ENCODE measurements at places on chromosomes 7 and 10.

- DNase-seq = no peak
Measured at GRCh38 chr10:78915190-78915518, 153.6 kb upstream of the ZMIZ1 start.

DNA sequence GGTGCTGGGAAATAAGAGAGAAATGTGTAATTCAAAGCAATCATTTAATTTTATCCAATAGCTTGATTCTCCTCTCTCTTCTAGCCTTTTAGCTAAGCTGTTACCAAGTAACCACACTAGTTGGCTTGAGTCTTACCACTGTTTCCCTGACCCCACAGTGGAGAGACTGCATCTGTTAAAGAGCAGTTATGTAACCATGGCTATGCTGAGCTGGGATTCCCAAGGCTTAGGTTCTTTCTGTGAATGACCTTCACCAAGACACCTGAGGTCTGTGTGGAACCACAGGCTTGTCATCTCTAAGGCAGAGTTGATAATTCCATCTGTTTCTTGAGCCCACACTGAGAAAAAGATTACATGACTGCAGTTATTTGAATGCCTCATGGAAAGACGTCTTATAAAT, 47.7 kb upstream of the ATRNL1 start:
- DNase-seq = no peak

DNA sequence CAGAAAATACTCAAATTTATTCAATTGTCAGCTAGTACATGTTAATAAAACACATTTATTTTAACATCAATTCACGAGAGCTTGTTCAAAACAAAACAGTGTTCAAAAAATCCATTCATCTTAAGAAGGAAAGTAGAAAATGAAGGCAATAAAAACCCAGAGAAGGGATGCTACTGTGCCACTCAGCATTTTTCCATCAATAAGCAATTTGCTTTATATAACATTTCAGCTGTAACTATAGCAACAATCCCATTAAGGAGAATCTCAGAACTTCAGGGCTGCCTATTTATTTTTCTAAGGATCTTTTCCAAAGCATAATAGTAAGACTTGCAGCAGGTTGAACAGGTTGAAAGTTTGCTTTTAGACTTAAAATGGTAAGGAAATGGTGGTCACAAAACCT, 190.5 kb downstream of the PCLO start:
- DNase-seq = no peak

DNA sequence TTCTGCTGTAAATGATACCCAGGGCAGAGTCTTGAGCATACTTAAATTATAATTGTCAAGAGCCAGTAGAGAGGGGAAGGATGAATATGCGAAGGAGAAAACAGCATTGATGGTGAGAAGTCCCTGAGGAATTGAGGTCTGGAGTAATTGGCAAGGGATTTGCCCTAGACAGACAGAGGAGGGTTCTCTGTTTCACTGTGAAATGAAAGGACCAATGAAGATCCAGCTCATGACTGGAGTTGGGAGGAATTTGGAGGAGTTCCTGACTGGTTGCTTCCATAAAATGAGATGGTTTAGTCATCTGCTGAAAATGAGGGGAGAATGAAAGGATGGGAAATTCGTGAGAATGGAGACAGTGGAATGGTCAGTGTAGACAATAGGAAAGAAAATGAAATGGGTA, 6.8 kb downstream of the PRPF18 start:
- no peak for DNase-seq

- no peak for DNase-seq
Measured at GRCh38 chr7:91632234-91632940, 248.1 kb downstream of the MTERF1 start.

DNA sequence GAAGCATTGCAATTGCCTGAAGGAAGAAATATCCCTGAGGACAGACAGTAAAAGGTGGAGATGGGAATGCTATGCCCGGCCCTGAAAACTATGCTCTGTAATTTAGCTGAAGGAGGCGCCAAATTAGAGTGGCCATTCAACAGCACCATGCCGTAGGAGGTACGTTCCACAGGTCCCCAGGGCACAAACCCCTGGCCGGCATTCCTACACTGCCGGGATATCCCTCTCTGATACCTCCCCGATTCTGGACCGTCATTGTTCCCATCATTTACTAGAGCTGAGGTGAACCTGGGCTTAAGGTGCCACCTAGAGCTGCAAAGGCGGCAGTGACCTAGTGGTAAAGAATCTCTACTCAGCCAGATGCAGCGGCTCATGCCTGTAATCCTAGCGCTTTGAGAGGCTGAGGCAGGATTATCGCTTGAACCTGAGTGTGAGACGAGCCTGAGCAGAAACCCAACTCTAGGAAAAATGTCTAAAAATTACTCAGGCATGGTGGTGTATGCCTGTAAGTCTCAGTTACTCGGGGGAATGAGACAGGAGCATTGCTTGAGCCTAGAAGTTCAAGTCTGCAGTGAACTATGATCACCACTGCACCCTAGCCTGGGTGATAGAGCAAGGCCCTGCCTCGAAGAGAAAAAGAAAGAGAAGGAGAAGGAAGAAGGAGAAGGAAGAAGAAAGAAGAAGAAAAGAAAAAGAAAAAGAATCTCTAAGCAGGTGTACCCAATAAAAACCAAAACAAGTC, 53.0 kb upstream of the TNKS2 start:
- DNase-seq = no peak

DNA sequence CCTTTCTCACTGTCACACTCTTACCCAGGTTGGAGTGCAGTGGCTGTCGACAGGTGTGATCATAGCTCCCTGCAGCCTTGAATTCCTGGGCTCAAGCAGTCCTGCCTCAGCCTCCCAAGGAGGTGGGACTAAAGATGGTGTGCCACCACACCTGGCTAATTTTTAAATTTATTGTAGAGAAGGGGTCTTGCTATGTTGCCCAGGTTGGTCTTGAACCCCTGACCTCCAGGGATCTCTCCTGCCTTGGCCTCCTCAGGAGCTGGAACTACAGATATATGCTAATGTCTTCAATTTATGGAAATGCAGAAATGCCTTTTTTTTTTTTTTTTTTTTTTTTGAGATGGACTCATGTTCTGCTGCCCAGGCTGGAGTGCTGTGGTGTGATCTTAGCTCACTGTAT, 42.7 kb downstream of the DNAJB6 start:
- no peak for DNase-seq

GRCh38 chr7:111883241-111883640, 320.9 kb upstream of the IMMP2L start:
- DNase-seq = no peak

DNA sequence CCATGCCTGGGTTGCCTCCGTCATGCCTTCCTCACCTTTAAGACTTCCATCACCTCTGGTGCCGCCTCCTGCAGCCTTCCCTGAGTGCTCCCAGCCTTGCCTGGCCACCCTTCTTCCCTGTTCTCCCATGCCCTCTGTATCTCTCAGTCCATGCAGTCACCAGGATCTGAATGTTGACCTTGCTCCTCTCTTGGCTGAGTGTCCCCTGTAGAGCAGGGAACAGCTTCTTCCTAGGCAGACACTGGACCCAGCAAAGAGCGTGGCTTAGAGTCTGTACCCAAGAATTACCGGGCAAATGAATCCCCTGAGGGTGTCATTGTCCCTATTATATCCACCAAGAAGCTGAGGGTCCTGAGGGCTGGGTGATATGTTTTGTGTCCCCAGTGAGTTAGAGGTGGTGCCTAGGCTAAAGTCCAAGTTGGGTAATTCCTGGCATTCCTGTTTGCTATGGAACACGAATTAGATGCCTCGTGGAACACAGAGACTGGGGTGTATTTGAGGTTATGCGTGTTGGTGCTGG, 505.6 kb downstream of the RPS24 start:
- no peak for DNase-seq

DNA sequence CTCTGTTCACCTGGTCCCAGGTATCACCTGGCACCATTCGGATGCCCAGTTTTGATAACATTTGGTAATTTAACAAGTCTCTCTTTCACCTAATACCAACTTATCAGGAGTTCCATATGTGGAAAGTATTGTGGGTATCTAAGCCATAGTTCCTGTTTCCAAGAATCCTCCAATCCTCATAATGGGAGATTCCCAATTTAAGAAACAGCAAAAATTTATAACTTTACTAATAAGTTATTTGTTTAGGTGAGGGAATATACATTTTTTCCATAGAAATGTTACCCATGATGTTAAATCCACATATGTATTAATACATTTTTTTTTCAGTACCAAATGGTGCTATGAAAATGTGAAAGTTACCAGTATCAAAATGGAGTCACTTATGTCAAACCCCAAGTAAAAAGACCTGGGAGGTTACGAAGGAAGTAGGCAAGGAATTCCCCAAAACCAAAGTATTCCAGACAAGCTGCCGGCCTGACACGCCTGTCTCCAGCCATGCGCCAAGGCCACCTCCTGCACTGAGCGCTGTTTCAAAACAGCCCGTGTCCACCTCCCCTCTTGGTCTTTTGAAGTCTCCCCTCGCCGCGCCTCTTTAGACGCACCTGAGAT, 44.8 kb downstream of the PRKCQ start:
- DNase-seq = no peak

GRCh38 chr7:50738932-50739331, 43.8 kb downstream of the GRB10 start:
- DNase-seq = no peak
